ENCODE measurements at places on chromosomes 1 and 21.

GRCh38 chr1:23670709-23671108 is 20.9 kb upstream of the RPL11 start:
- DNase-seq = no peak

DNA sequence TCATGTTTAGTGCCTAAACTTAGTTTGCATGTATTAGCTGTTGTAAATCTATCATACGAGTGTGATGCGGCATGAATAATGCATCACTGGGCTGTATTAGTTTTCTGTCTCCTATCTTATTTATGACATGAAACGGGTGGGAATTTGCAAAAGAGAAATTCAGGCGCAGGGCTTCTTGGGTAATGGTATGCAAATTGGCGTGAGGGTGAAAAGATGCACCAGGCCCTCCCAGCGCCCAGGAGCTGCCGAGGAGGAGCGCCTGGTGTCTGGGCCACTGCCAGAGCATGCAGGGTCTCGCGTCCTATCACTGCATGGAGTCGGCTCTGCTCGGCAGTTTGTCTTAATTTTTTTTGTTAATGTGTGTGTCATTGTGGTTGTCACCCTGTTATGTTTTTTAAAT is 82.9 kb upstream of the ACTL8 start:
- no peak for DNase-seq

- no peak for DNase-seq
Observed at GRCh38 chr1:230248016-230248888, 177.9 kb downstream of the PGBD5 start.

DNA sequence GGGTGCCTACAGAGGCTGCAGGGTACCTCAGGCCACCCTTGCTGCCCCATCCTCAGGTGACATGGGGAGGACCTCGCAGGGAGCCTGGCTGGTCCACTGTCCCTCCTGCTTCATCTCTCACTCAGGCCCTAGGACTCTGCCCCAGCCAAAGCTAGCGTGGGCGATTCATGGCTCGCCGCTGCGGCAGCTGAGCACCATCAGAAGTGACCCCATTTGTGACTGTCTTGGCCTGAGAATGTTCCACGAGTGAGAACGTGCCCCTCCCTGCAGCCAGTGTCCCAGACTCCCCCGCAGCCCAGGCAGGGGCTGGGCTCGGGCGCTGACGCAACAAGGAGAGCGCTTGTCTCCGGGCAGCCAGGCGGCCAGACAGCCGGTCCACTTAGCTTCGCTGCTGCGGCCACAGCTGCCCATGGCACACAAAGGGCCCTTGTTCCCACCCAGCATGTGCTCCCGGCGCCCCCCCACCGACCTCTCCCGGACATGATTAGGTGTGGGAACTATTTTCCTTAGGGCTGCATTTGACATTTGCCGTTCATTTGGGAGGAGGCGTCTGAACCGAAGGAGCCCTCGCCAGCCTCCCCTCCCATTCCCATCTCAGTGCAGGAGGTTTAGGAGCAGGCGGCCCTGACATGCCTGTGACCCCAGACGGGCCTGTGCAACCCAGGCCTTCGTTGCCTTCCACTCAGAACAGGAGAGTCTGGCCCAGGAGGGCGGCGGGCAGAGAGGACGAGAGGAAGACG is 19.3 kb upstream of the POFUT2 start:
- no peak for DNase-seq
